Prostate gland (tissue), 2 donors: ENCODE measurements at places on chromosomes 6 and 20. TPM values are rescaled to one million over a fixed set of nuclear protein-coding genes. Genes with fewer than 3 reads are reported as not detected.

Gene RSPH3
- 18.7 TPM for total RNA-seq

Gene EPHA7
- total RNA-seq: 5.9 TPM

Gene LAMP5
- 0.34 TPM for total RNA-seq

GRCh38 chr6:119676230-119676629 lies 326.7 kb upstream of the MAN1A1 start:
- no peaks in the 10 kb centered on the region for H3K27me3 ChIP-seq
- H3K4me3 ChIP-seq: no peak overlapping the region
- no peak for DNase-seq
- no peaks in the 10 kb centered on the region for H3K36me3 ChIP-seq
- H3K27ac ChIP-seq: no peak overlapping the region

GRCh38 chr6:67190733-67191132 lies 1444.3 kb upstream of the ADGRB3 start:
- H3K27ac ChIP-seq: no peak overlapping the region
- no peaks in the 10 kb centered on the region for H3K27me3 ChIP-seq
- H3K4me1 ChIP-seq: no peaks in the 10 kb centered on the region
- H3K36me3 ChIP-seq: no peaks in the 10 kb centered on the region

GRCh38 chr6:77036400-77036799 lies 426.9 kb downstream of the HTR1B start:
- H3K4me1 ChIP-seq: no peaks in the 10 kb centered on the region
- no peak for DNase-seq
- H3K4me3 ChIP-seq: no peak overlapping the region
- H3K27ac ChIP-seq: no peak overlapping the region
- H3K27me3 ChIP-seq: no peaks in the 10 kb centered on the region
- no peaks in the 10 kb centered on the region for H3K36me3 ChIP-seq

DNA sequence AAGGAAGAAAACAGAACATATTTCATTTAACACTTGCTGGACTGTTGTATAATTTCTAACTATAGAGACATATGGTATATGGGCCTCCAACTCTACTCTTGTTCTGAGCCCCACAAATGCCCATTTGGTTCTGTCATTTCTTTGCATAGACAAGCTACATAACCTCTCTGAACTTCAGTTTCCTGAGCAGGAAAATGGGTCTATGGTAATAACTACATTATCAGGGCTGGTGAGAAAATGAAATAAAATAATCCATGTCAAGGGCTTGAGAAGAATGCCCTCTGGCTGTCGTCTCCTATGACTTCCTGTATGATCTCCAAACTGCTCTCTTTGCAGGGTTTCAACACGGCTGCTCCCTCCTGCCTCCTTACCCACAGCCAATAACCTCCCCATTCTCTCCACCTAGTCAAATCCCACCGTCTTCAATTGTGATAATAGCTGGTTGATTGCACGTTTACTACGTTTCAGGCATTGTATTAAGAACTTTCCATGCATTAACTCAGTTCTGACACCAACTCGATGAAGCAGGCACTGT lies 12.0 kb downstream of the ZCCHC3 start:
- H3K27ac ChIP-seq: peak overlapping the region; percentile 76
- H3K36me3 ChIP-seq: no peaks in the 10 kb centered on the region

- H3K27ac ChIP-seq: no peak overlapping the region
- H3K4me1 ChIP-seq: no peaks in the 10 kb centered on the region
- no peak for DNase-seq
- no peaks in the 10 kb centered on the region for H3K36me3 ChIP-seq
- H3K27me3 ChIP-seq: no peaks in the 10 kb centered on the region
Observed at GRCh38 chr6:144637541-144637940, 352.4 kb downstream of the UTRN start.

- peak; percentile 16 for DNase-seq
- no peaks in the 10 kb centered on the region for H3K4me1 ChIP-seq
- H3K27ac ChIP-seq: no peak overlapping the region
- no peak overlapping the region for H3K4me3 ChIP-seq
- no peaks in the 10 kb centered on the region for H3K27me3 ChIP-seq
- no peaks in the 10 kb centered on the region for H3K36me3 ChIP-seq
Observed at GRCh38 chr6:119446609-119447008, 97.0 kb upstream of the MAN1A1 start.

DNA sequence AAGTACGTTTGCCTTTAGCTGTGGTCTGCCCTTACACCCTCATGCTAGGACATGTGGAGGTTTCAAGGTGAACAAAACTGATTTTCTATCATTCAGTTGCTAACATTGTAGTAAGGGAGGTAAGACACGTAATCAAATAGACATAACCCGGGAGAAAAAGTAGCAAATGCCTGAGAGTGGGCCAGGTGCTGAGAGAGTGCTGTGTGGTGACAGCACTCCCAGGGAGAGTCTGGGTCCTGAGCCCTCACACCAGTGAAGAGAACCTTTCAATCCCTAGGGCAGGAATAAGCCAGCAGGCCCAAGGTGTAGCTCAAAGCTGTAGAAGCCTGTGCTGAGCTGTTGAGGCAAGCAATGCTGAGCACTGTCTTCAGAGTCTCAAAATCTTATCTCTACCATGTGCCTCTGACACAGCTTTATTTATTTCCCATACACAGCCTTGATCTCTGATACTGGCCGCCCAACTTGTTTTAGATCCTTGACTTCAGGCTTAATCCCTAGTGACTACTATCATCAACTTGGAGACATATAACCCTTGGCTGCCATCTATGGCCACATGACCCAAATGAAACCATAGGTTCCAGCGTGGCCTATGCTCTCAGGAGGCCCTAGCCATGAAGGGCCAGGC lies 55.2 kb downstream of the TPD52L1 start:
- H3K27ac ChIP-seq: no peak overlapping the region
- no peak overlapping the region for H3K4me3 ChIP-seq
- H3K4me1 ChIP-seq: no peaks in the 10 kb centered on the region
- H3K36me3 ChIP-seq: no peaks in the 10 kb centered on the region

DNA sequence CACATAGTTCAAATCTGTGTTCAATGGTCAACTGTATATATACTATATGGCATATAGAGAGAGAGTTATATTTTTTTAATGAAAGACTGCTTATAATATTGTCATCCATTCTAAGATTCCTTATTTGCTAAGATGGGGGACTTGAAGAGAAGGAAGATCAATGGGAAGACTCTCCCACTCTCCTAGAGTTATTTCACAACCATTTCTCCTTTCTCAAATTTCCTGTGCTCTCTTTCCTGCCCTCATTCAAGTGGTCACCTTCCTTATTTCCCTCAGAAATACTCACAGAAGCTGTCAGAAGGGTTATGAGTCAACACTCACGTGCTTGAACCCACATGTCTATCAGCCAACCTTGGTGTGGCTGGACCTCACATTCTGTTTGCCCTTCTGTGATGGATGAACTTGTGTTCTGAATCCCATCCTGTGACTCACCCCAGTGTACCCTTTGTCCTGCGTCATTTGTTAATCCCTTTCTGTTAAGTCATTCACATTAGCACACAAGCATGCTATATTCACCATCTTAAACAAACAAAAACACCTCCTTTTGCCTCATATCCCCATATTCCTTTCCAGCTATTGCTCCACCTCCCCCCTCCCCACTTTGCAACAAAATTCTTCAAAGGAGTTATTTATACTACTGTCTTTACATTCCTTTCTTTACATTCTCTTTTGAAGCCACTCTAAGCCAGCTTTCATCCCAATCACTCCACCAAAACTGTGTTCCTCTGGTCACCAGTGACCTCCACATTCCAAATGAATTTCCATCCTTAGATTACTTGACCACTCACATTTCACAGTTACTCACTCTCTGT lies 279.3 kb upstream of the TCF21 start:
- H3K4me1 ChIP-seq: no peaks in the 10 kb centered on the region
- H3K36me3 ChIP-seq: no peaks in the 10 kb centered on the region
- no peak overlapping the region for H3K4me3 ChIP-seq
- H3K27ac ChIP-seq: no peak overlapping the region
- no peaks in the 10 kb centered on the region for H3K27me3 ChIP-seq

GRCh38 chr20:48647858-48648257 lies 179.9 kb downstream of the PREX1 start:
- no peak overlapping the region for H3K4me3 ChIP-seq
- no peak overlapping the region for H3K27ac ChIP-seq
- H3K4me1 ChIP-seq: no peaks in the 10 kb centered on the region
- no peaks in the 10 kb centered on the region for H3K36me3 ChIP-seq
- no peaks in the 10 kb centered on the region for H3K27me3 ChIP-seq
- DNase-seq: no peak

DNA sequence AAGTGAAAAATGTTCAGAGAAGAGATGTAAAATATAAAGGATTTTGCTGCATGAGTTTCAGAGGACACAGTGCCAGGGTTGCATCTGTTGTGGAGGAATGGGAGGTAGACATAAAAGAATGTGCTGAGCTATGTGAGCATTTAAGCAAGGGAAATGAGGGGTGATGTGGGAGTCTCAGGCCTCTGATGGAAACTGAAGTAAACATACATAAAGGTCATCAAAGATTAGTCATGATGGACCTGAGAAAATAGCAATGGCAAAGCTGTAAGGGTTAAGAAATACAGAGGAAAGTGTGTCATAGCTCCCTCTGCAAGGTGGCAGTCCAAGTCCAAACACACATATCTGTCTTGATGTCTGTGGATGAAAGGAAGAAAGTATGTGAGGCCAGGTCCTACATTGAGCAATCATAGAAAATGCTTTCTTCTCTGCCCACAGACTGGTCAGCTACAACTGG lies 306.6 kb upstream of the ECI2 start:
- no peak overlapping the region for H3K4me3 ChIP-seq
- DNase-seq: no peak
- no peaks in the 10 kb centered on the region for H3K27me3 ChIP-seq
